ENCODE measurements at places on chromosomes 13 and 19.

DNA sequence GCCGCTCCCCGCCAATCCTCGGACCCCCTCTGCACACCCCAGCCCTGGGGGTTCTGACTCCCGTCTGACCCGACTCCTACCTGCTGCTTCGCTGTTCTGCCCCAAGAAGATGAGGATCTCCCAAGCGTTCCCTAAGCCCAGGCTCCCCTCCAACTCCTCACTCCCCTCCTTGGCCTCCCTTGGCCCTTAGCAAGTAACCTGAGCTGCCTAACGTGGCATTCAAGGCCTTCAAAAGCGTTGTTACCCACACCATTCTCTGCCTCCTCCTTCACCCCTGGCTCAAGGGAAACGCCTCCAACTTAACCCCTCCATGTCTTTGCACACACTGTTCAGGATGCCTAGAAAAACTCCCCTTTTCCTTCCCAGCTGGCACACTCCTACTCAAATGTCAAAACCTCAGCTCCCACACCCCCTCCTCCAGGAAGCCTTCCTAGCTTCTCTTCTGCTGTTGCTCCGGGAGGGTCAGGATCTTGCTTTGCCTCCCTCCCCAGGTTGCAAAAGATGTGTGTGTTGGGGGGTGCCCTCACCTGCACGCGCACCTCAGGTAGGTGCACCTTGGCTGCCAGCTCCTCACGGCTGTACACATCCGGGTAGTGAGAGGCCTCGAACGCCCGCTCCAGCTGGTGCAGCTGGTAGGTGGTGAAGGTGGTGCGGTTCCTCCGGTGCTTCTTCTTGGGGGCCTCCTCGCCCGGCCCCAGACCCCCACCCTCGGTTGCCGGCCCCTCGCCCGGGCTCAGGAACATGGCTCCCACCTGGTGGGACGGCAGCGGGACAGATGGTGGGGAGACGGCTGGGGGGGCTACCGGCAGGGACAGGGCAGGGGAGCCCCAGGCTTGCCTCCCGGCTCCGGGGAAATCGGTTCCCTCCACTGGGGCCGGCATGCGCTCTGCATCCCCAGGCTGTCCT lies 775 bp downstream of the RAX2 start:
- no peak for DNase-seq

- no peak for DNase-seq
These were observed 154.2 kb downstream of the LHFPL6 start for GRCh38 chr13:39448834-39449233.

DNA sequence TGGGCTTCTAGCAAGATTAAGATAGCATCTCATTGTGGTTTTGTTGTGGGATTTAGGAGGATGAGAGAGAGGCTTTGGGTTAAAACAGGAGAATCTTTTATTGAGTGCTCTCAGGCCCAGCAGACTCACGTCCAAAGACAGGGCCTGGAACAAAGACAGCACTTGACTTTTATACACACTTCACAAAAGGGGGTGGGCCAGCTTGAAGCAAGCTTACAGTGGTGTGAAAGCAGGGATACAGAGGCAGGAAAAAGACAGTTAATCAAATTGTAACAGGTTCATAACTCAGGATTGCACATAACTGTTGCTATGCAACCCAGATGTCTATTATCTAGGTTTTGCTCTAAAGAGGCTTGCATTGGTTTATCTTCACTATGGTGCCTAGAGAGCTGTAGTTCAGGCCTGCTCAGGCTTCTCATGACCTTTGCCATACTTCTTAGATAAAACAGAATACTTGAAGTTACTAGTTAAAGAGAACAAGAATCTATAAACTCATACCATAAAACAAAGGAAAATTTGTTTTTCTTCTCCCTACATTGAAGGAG lies 42.2 kb upstream of the CEACAM21 start:
- DNase-seq = no peak

DNA sequence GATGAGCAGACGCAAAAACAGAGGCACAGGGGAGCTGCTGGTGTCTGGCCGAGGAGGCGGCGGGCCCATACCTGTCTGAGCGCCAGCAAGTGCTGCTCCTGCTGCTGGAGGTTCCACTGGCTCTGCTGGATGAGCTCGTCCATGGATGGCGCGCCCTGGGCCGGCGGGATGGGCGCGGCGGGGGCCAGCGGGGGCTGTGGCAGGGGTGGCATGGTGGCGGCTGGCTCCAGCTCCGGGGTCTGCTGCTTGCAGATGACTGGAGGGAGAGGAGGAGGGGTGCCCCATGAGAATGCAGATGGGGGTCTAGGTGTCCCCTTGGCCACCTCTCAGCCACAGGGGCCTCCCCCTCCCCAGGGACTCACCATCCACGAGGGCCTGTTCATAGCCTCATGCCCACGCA lies 6.9 kb downstream of the CHERP start:
- DNase-seq = no peak

DNA sequence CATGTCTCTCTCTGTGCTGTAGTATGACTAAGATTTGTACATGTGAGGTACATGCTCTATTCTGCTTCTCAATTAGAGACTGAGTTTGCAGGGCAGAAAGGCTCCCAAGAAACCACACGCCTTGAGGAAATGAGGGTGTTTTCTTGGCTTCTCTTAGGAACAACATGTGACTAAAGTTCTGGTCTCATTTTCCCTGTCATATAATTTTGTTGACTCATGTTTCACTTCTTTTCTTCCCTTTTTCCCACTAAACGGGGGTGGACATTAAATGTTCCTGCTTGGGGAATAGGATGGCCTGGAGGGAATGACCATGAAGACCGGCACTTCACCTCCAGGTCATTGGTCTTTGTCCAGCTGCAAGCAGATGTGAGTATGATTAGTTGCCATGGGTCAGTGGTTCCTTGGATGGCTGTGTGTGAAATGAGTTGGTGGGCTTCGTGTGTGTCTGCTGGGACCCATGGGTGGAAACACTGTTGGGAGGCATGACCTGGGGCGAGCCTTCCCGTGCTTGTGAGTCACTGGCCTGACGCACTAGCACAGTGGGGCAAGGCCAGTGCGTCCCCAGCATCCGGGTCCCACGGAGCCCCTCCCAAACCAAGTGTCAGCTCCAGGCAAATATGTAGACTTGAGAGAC lies 56.6 kb downstream of the COL4A1 start:
- peak; percentile 41 for DNase-seq

- no peak for DNase-seq
These were observed 2.8 kb upstream of the MICU2 start for GRCh38 chr13:21606796-21607195.

- no peak for DNase-seq
These were observed 20.6 kb downstream of the PCDH8 start for GRCh38 chr13:52827839-52828238.

- DNase-seq = peak; percentile 69
These were observed 79.8 kb upstream of the FLT1 start for GRCh38 chr13:28574617-28575142.

GRCh38 chr13:72889495-72889894 lies 107.6 kb downstream of the PIBF1 start:
- DNase-seq = no peak

GRCh38 chr19:35565016-35565856 lies 1.8 kb upstream of the ATP4A start:
- DNase-seq = no peak

DNA sequence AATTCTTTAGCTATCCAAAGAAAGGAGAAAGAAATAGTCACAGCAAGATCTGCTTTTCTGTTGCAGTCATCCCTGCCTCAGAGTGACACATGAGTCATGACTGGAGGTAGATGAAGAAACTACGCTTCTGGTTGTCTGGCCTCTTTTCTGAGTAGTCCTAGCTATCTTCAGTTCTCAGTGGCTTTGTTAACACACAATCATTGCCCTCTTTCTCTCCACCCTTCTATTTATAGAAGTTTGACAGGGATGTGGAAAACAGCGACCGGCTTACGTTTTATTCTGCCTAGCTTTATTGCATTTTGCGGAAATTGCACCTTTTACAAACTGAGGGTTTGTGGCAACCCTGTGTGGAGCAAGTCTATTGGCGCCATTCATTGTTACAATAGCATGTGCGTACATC lies 26.7 kb downstream of the SPATA13 start:
- DNase-seq = no peak

DNA sequence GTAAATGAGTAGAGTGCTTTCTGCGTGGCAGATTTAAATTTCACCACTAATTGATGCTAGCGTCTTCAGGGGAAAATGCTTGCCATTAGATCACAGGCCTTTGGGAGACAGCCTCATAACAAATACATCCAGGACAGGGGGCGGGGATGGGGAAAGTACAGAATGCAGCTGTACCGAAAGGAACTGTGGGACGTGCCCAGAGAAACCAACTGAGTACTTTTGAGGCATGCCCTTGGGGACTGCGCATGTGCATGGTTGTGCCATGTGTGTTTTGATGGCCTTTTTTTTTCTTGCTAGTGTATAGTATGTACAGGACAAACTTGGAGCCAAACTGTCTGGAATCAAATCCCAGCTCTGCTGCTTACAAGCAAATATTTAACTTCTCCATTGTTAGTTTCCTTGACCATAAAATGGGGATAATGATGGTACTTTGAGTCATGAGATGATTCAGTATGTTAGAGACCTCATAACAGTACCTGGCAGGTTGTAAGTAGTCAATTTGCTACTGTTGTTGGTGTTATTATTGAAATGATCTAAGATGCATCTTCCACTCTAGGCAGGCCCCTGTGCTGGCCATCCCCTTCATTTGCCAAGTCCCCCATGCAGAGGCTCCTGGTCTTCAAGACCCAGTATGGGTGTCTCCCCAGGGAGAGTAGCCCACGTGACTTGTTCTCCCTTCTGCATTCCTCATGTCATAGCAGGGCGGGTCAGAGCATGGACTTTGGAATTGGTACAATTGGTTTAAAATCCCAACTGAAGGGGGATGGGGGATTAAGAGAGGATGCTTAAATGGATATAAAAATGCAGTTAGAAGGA lies 68.3 kb upstream of the NPAS1 start:
- DNase-seq = peak; percentile 50

DNA sequence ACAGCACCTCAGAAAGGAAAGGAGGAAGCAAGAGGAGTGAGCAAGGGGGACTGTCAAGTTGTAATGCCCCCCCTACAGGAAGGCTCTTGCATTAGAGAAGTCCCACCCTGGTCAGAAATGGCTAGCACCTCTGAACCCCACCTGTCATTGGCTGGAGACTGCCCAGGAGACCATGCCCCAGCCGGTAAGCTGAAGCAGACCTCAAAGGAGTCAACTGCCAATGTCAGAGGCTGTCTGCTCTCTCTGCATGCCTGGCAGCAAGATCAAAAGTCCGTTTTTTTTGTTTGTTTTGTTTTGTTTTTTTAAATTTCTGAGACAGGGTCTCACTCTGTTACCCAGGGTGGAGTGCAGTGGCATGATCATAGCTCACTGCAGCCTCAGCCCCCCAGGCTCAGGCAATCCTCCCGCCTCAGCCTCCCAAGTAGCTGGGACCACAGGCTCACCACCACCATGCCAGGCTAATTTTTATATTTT lies 8.1 kb upstream of the BCL3 start:
- no peak for DNase-seq

GRCh38 chr19:47511128-47511517 lies 3.7 kb downstream of the NAPA start:
- DNase-seq = no peak

GRCh38 chr13:47917022-47917574 lies 84.0 kb downstream of the SUCLA2 start:
- no peak for DNase-seq

DNA sequence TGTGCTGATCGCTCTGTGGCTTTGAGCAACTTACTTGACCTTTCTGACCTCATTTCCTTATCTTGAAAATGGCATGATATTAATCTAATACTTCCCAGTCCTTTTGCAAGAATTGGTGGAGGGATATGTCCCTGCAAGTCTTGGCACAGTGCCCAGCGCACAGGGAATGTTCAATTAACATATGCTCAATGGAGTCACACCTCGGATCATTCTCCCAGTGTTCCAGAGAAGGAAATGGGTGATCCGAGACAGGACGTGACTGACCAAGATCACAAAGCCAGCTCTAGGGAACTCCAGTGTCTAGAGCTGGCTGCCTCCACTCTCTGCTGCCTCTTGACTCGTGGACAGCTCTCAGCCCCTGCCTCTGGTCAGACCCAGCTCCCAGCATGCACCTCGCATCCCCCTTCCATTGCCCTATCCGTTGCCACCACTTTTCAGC lies 3.6 kb downstream of the CDC42EP5 start:
- DNase-seq = no peak

GRCh38 chr13:41312176-41312500 lies 1.1 kb downstream of the NAA16 start:
- DNase-seq = peak; percentile 61

DNA sequence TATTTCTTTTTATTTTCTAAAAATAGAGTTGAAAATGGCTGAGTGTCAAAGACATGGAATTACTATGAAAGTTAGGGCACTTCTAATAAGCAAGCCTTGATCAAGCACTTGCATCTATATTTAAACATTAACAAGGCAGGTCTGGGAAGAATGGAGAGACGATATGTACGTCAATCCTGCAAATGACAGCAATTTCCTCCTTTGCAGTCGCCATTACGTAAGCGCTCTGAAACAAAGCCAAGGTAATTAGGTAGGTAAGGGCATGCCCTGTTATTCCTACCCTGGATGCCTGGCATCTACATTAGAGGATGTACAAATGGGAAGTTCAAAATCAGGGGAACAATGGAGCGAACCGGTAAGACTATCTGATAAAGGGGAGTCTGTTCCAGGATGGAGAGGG lies 664.0 kb upstream of the ARGLU1 start:
- no peak for DNase-seq

DNA sequence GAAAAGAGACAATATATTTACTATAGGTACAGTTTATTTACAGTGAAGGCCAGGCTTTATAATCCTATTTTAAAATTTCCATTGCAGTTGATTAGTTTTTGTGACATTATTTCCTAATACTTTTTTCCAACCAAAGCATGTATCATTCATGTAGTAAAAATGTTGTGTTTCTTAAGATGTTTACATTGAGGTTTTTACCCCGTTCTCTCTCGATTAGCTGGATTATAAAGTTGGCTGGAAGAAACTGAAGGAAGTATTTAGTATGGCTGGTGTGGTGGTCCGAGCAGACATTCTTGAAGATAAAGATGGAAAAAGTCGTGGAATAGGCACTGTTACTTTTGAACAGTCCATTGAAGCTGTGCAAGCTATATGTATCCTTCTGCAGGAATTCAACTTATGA lies 21.2 kb downstream of the HNRNPM start:
- DNase-seq = no peak

GRCh38 chr19:50409347-50409746 lies 9.4 kb upstream of the SPIB start:
- no peak for DNase-seq

DNA sequence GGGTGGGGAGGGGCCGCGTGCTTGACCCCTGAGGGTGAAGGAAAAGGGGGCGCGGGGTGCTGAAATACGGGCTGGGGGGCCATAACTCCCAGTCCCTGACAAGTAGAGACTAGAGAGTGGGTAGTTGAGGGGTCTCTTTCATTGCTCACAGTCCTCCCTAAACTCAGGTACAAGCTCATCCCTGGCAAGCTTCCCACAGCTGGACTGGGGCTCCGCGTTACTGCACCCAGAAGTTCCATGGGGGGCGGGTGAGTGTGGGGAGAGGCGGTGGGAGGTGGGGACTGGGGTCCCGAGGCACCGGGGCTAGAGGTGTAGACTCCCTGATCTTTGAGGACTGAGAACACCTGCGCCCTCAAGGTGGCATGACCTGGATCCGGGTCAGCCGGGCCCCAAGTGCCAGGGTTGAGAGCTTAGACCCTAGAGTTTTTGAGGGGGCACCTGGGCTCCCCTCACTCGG lies 1.3 kb downstream of the ETV2 start:
- no peak for DNase-seq
